ENCODE measurements at places on chromosomes 3 and 15. TPM values are rescaled to one million over a fixed set of nuclear protein-coding genes. Genes with fewer than 3 reads are reported as not detected.
A peak's percentile ranks its signal among the peaks of the same experiment; 100 is the strongest.

- no peak overlapping the region for H3K4me3 ChIP-seq
- H3K36me3 ChIP-seq, result no peaks in the 10 kb centered on the region
- H3K27ac ChIP-seq, result no peak overlapping the region
These were observed 786.6 kb upstream of the DPPA4 start for GRCh38 chr3:110123946-110124345.

- no peak overlapping the region for H3K27ac ChIP-seq
- DNase-seq, result no peak
- H3K4me1 ChIP-seq, result no peaks in the 10 kb centered on the region
- H3K4me3 ChIP-seq, result no peak overlapping the region
- no peaks in the 10 kb centered on the region for H3K27me3 ChIP-seq
These were observed 318.1 kb downstream of the FOXP1 start for GRCh38 chr3:71265365-71265915.

DNA sequence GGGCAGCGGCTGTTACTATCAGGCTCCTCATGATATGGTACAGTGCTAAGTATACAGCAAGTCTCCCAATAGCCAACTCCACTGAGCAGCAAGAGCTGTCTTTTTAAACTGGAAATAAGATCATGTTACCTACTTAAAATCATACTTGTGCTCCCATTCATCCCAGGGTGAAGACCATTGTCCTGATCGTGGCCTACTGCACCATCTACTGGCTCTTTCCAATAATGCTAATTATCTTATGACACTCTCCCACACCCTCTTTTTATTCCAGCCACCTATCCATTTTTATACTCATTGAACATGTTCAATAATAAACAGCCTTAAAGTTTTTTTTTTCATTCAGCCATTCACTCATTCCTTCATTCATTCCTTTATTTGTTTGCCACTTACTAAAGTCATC, 117.7 kb downstream of the GBE1 start:
- no peaks in the 10 kb centered on the region for H3K27me3 ChIP-seq
- no peak overlapping the region for H3K4me3 ChIP-seq
- DNase-seq, result no peak
- peaks cover 62% of the 10 kb centered on the region for H3K36me3 ChIP-seq
- no peak overlapping the region for H3K27ac ChIP-seq

GRCh38 chr3:171950373-171950772, 89.0 kb upstream of the FNDC3B start:
- H3K27ac ChIP-seq, result no peak overlapping the region
- H3K4me3 ChIP-seq, result no peak overlapping the region
- no peaks in the 10 kb centered on the region for H3K27me3 ChIP-seq
- DNase-seq, result no peak

- no peak for DNase-seq
- peak overlapping the region; percentile 48 for H3K27ac ChIP-seq
- H3K36me3 ChIP-seq, result no peaks in the 10 kb centered on the region
- no peak overlapping the region for H3K4me3 ChIP-seq
These were observed 30.7 kb upstream of the CHD2 start for GRCh38 chr15:92869263-92869940.

DNA sequence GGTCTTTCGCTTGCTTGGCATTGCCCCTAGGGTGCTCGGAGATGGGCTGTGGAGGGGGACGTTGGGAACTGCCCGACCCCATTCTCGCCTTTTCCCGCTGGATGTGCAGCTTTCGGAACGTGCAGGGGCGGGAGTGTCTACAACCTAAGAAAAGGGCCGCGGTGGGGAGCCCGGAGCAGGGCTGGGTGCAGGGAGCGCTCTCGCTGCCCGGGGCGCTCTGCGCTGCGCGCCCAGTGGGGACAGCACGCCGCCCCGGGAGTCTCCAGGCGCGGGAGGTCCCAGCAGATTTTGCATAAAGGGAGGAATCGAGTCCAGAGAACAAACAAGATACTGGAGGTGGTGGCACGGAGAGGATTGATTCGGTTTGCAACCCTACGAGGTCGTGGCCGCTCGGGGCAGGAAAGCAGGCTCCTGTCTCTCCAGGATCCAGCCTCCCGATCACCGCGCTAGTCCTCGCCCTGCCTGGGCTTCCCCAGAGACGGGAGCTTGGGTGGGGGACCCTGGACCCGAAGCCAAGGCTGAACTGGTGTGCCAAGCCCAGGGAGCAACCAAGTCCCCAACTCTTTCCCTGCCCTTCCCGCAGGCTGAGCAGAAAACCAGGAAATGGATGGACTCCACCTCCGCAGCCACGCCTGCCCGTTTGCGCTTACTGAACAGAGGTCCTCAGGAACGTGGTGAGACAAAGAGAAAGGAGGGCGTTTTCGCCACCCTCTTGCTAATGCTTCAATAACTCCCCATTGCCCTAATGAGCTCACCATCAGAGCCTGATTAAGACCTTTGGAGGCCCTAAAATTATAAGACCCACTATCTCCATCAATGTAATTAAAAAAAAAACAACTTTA, 59.7 kb downstream of the NOX5 start:
- H3K27me3 ChIP-seq, result no peaks in the 10 kb centered on the region
- no peak overlapping the region for H3K27ac ChIP-seq
- H3K36me3 ChIP-seq, result no peaks in the 10 kb centered on the region
- H3K4me1 ChIP-seq, result peaks cover 6% of the 10 kb centered on the region

DNA sequence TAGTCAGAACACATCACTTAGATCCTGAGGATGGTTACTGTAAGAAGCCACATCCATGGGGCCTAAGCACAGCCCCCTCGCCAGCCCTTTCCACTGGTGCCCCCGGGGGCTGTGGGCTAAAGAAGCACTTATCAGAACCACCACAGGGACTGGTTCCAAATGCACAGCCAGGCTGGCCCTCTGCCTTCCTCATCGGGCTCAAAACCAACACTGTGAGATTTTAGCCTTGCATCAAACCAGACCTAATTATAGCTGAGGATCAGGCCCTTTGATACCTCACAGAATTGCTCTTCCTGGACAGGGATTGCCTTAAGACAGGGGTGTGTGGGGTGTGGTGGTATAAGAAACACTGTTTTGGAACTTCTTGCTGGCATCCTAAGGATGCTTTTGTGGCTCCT, 23.7 kb downstream of the SRPRB start:
- H3K27me3 ChIP-seq, result no peaks in the 10 kb centered on the region
- no peak overlapping the region for H3K27ac ChIP-seq
- no peak for DNase-seq
- H3K4me1 ChIP-seq, result no peaks in the 10 kb centered on the region

DNA sequence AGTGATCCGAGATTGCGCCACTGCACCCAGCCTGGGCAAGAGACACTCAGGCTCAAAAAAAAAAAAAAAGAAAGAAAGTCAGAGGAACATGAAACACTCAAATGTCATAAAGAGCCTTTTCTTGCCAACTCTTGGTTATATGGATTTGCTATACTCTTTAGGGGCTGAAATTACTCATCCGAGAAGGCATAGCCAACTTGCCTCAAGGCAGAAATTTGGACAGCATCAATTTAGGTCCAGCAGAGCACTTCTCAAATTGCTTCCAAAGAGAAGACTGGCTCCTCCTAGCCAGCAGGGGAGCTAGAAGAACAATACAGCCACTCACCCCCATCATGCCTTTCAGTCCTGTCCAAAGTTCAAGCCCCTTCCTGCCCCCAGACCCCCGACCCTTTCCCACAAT, 43.8 kb downstream of the OSBPL10 start:
- DNase-seq, result no peak
- peaks cover 5% of the 10 kb centered on the region for H3K4me1 ChIP-seq
- H3K27me3 ChIP-seq, result no peaks in the 10 kb centered on the region
- no peak overlapping the region for H3K4me3 ChIP-seq
- no peak overlapping the region for H3K27ac ChIP-seq
- H3K36me3 ChIP-seq, result no peaks in the 10 kb centered on the region

- no peak overlapping the region for H3K4me3 ChIP-seq
- DNase-seq, result no peak
- no peaks in the 10 kb centered on the region for H3K36me3 ChIP-seq
- H3K4me1 ChIP-seq, result no peaks in the 10 kb centered on the region
- H3K27ac ChIP-seq, result no peak overlapping the region
These were observed 147.5 kb downstream of the NFKBIZ start for GRCh38 chr3:101996832-101997231.

DNA sequence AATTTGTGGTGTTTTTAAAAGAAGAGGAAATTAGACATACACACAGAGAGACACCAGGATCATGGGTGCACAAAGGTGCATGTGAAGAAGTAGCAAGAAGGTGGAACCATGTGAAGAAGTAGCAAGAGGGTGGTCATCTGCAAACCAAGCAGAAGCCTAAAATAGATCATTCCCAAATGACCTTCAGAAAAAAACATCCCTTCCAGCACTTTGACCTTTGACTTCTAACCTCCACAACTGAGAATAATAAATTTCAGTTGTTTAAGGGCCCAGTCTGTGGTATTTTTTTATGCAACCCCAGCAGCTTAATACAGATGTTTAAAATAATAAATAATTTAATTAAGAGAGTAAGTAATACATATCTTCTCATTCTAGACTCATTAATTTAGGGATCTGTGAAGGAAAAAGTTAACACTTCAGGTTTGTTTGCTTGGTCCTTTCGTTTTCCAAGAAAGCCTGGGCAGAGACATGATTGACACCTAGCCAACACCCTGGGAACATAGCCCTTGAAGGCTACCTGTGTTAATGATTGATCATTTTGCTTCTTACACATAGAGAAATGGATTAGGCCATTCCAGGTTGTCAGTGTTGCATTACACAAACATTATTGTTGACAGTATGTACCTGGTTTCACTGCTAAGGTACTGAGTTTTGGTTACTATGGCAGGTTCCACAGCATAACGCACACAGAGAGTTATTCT, 1331.2 kb upstream of the GBE1 start:
- H3K27ac ChIP-seq, result no peak overlapping the region
- DNase-seq, result no peak
- H3K4me1 ChIP-seq, result no peaks in the 10 kb centered on the region
- H3K4me3 ChIP-seq, result no peak overlapping the region
- H3K27me3 ChIP-seq, result no peaks in the 10 kb centered on the region

- DNase-seq, result peak; percentile 13
- H3K4me3 ChIP-seq, result no peak overlapping the region
- H3K36me3 ChIP-seq, result no peaks in the 10 kb centered on the region
- H3K27ac ChIP-seq, result peak overlapping the region; percentile 72
These were observed 12.3 kb upstream of the DENND4A start for GRCh38 chr15:65804252-65804931.

DNA sequence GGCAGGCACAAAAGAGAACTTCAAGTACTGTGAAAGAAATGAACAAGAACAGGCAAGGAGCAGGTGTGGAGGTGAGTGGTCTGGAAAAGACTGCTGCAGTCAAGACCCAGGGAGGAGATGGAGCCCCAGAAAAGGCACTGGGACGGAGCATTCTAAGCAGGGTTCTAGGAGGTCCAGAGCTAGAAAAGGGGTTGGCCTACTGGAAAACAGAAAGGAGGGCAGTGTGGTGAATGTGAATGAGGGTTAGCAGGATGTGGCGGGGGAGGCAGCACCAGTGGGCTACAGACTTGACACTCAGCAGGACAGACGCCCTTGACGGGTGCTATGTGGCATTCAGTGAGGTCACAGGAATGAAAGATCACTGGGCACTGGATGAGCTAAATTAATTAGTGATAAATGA, 75.7 kb downstream of the SENP2 start:
- H3K4me3 ChIP-seq, result no peak overlapping the region
- H3K27ac ChIP-seq, result no peak overlapping the region

DNA sequence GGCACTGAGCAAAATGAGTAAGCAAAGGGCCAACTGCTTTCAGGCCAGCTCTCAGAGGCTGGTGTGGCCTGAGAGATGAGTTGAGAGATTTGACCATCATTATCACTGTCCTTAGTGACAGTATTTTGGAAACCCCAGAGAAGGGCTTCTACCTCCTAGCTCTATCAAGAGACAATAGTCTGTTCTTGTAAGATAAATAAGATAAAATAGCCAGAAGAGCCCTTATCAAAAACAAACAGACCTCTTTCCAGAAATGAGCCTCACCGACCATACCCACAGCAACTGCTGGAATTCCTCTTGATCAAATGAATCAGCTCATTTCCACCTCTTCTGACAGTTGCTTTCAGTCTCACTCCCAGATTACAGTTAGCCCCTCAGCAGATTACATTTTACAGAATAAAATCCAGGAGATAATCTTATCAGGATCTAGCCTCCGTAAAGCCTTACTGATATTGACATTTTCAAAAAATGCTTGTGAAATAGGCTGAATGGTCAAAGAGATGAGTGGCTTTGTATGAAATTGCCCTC, 4.5 kb downstream of the HDC start:
- H3K4me1 ChIP-seq, result no peaks in the 10 kb centered on the region
- H3K27ac ChIP-seq, result no peak overlapping the region
- DNase-seq, result no peak
- no peaks in the 10 kb centered on the region for H3K36me3 ChIP-seq

DNA sequence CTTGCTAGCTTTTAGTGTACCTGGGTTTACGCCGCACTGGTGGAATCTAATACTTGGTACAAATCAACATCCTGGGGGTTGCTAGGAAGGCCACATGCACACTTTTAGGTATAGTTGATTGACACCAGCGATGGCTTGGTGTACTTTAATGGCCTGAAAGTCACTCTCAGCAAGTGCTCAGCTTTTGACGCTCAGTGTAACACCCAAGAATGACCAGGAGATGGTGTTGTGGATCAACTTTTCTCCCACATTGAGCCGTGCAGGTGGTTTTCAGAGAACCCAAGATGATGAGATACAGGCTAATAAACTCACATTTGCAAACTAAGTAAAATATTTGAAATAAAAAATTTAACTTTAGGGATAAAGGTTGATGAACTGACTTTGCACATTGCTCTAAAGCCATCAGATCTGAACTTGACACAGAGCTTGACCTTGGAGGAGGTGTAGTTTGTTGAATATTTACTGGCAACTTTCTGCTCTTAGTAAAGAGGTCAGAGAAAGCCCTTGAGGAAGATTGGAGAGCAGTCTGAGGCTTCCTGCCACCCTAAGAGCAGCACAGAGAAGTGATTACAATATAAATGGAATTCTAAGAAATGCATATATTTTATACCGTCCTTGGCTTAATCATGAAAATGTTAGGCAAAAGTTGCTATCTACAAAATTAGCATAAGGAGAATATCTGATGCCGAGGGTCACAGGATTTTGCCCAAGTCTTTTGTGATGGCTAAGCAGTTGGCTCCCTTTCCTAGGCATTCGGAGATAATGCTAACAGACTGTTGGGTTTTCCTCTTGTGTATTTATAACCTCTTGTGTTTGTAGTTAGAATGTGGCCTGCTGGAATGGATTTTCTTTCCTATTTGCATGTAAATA, 143.4 kb upstream of the RASGRP1 start:
- no peaks in the 10 kb centered on the region for H3K36me3 ChIP-seq
- H3K4me3 ChIP-seq, result no peak overlapping the region
- no peak for DNase-seq
- no peaks in the 10 kb centered on the region for H3K27me3 ChIP-seq
- no peak overlapping the region for H3K27ac ChIP-seq

- no peaks in the 10 kb centered on the region for H3K27me3 ChIP-seq
- no peak for DNase-seq
- H3K27ac ChIP-seq, result no peak overlapping the region
- H3K36me3 ChIP-seq, result no peaks in the 10 kb centered on the region
- no peak overlapping the region for H3K4me3 ChIP-seq
These were observed 8.3 kb downstream of the CPA3 start for GRCh38 chr3:148873270-148873927.

The SPINK8 gene
- total RNA-seq, result not detected

The SEMA3G gene
- 12.1 TPM for total RNA-seq

The NAALADL2 gene
- 0.46 TPM for total RNA-seq

The FSIP1 gene
- total RNA-seq, result not detected

The GRAMD1C gene
- 0.95 TPM for total RNA-seq
